ENCODE measurements at places on chromosomes 12 and 14.

GRCh38 chr14:49882826-49883694 lies 9.8 kb upstream of the ARF6 start:
- no peak for DNase-seq

DNA sequence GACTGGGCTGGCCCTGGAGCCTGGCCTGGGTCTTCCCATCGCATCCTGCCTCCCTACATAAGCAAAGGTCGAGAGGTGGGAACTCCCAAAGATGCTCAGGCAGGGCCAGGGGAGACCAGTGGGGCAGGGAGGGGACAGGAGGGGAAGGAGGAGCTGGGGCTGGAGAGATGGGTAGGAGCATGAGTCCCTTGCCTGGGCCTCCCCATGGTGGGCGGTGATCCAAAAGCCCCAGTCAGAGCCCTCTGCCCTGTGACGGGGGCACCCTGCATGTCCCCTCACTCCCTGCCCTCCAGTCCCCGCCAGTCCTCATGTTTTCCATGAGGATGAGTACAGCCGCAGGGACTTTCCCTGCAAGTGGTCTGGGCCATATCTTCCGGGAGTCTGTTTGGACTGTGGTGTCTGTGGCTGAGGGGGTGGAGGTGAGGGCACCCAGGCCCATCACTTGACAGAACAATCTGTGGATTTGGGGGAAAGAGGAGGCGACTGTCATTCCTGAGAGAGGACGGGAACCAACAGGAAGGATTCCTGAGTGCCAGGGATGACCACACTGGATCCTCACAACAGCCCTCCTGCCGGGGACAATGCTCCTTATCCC lies 9.3 kb downstream of the BDKRB2 start:
- DNase-seq: no peak

DNA sequence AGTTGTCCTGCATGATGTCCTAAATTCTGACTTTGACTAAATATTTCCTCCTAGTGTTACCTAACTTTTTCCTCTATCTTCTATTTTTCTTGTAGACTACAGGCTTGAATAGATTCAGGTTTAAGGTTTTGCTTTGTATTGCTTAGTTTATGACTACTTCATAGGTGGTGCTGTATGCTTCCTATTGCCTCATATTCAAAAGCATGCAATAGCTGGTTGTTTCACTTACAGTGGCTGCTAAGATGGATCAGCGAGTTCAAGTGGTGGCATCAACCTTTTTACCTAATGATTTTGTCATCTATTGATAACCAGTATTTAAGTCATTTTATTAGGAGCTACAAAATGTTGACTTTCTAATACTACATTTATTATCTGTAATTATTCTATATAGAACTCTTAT lies 36.3 kb upstream of the BICD1 start:
- DNase-seq: no peak

DNA sequence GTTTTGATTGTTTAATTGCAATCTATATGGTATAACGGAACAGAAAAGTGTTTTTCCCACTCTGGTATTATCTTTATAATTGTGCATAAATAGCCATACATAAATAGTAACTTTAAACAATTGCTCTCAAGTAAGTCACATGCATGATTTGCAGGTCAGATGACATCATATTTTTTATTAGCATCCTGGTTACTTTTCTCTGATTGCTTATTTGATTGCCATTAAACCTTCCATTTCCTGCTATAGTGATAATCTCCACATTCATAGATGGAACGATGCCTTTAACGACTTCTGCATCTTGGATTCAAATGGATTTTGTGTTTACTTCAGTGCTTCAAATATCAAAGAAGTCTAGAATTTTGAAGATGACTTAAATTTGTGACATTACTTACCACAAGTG lies 3.5 kb upstream of the KLRK1 start:
- DNase-seq: no peak

GRCh38 chr12:112616469-112617152 lies 174.9 kb upstream of the RPH3A start:
- no peak for DNase-seq

- DNase-seq: no peak
Measured at GRCh38 chr12:97716356-97716755, 253.8 kb downstream of the RMST start.

DNA sequence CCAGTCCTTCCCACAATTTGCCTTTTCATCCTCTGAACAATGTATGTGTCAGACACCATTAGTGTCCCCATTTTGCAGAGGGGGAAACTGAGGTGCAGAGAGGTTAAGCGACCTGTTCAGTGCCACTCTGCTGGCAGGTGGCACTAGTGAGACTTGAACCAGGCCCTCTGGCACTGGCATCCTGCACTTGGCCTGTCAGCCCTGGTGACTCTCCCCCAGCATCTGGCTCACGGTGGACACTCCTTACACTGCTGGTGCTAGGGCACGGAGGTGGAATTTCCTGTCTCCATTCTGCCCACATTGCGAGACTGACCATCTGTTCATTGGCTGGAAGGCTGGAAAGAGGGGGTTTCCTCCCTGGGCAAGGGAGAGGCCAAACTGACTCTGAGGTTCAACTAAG lies 48.7 kb downstream of the CCNK start:
- DNase-seq: no peak

DNA sequence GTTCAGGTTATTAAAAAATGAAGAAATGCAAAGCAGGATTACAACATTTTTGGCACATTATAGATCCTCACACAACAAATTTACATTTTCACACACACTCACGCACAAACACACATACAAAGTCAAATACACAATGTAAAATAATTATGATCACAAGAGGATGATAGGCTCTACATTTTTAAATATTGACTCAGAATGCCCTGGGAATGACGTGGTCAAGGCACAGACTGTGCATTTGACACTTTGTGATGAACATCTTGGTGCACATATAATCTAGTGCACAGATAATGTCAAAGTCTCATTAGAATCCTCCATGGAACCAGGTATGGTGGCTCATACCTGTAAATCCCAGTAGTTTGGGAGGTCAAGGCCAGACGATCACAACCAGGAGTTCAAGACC lies 49.4 kb downstream of the DPF3 start:
- no peak for DNase-seq

DNA sequence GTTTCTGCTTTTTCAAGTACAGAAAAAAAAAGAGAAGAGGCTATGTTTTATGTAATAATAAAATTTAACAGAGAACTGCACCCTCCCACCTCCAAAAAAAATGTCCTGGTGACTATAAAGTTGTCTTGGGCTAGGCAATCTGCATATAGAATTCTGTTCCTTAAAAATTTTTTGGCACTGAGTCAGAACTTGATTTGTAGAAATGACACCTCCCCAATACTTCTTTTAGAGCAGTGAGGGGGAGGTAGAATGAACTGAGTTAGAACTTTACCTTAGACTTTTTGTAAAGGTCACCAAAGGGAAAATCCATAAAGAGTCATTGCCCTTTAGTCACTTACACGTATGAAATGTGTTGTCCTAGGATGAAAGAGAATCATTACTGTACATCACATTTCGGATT lies 80.0 kb downstream of the BTG1 start:
- DNase-seq: no peak

GRCh38 chr12:45637706-45638105 lies 91.8 kb upstream of the ARID2 start:
- no peak for DNase-seq

GRCh38 chr14:24634158-24634557 lies at the start of gene GZMB:
TSS of gene GZMB (minus strand) at chr14:24634190. CDS start at chr14:24634160, 30 bp downstream.
- DNase-seq: peak; percentile 82

- no peak for DNase-seq
Measured at GRCh38 chr12:126608607-126609175, 1543.5 kb downstream of the AACS start.

DNA sequence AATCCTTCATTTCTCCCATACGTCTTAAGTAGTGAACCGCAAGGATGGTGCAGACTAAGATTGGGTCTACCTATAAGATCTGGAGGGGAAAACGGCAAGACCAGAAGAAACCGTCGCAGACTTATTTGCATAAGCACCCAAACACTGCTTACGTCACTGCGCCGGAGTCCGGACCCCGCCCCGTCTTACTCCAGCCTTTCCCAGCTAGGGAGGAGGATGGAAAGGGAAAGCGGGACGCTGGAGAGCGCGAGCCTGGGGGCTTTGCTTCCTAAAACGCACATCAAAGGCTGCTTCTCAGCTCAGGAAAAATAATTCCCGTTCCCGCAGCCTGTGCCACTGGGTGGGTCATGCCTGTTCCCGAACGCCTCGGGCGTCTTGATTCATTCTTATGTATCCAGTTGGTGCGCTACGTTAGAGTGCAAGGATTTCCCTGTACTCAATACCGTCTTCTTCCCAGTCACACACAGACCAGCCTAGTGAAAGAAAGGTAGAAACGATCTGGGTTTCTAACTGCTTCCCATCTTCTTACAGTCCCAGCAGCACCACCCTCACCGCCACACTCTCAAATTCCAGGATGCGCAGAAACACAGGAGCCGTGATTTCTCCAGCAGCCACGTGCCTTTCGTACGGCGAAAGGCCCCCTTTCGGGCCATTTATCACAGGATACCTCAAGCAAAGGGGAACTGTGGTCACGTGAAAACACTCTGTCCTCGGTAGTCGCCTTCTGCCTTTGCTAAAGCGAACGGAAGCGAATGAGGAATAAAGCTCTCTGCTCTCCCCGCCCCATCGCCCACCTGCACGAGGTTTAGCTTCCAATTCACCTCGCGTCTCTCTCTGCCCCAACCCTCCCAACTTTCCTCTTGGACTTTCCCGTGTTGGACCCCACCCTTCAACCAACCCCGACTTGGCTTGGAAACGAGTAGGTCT lies 1.1 kb downstream of the SLC6A15 start:
- DNase-seq: peak; percentile 7

- no peak for DNase-seq
Measured at GRCh38 chr12:45654002-45654665, 75.4 kb upstream of the ARID2 start.

- no peak for DNase-seq
Measured at GRCh38 chr12:69091442-69092017, 147.8 kb upstream of the CPSF6 start.

DNA sequence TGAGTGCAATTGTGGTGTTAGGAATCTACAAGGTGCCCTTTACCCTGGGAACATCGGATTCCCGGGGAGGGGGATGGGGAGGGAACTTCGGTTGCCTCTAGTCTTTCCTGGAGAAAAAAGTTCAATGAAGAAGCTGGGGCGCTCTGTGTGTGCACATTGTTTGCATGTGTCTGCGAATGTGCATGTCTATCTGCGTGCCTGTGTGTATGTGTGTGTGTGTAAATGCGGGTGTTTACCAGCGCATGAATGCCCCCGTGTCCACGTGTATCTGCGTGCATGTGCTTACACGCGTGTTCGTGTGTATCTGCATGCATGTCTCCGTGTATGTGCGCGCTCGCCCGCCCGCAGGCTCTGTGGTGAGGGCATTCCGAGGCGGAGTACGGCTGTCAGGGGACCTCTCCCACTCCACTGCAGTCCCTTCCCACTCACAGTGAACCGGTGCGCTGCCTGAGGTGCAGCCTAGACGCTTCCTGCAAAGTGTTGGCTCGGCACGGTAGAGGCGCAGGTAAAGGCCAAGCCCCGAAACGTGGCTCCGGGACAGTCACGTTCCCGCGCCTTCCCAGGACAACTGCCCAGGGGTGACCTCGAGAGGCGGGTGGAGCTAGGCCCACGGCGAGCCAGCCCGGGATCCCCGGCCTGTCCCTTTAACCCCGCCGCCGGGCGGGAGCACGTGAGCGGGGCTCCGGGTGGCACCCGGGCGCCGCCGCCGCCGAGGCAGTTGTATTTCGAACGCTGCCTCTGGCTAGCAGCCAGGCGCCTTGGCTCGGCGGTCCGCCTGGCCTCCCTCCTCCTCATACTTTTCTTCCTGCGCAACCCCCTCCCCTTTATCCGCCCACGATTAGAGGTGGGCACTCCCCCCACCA lies 539 bp upstream of the HMGA2 start:
- no peak for DNase-seq

DNA sequence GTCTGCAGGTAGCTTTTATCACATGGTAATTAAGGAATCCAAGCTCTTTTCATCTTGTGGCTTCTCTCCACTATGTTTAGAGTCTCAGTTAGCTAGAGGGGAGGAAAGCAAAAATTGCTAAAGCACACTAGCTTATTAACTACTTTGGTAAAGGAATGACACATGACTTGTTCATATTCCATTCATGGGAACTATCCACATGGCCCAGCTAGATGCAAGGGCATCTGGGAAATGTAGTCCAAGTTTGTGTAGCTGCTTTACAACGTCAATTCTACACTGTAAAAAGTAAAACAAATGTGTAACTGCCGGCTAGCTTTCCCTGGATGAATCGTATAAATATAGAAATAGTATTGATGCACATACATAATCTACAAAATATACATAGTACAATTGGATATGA lies 244.5 kb upstream of the LRFN5 start:
- no peak for DNase-seq

DNA sequence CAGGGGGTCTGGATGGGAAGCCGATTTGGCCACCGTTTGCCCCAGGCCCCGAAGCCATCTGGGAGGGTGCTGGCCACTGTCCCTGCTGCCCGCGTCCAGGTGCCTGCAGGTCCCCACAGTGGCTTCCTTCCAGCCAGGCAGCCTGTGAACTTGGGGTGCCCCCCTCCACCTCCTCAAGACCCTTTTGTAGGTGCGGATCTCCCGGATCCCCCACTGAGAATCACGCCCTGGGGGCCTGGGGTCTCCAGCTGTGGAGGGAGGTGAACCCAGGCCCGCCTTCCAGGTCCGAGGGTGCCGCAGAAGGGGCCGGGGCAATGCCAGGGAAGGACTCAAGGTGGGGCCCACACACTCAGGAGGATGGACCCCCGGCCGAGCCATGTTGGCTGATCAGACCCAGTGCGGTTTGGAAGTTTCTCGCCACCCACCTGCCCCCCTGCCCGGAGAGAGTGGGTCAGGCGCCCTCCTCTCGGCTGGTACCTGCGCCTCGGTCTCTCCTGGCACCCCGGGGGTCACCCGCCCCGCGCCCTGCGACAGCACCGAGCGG lies 1.7 kb downstream of the MMP17 start:
- DNase-seq: no peak

DNA sequence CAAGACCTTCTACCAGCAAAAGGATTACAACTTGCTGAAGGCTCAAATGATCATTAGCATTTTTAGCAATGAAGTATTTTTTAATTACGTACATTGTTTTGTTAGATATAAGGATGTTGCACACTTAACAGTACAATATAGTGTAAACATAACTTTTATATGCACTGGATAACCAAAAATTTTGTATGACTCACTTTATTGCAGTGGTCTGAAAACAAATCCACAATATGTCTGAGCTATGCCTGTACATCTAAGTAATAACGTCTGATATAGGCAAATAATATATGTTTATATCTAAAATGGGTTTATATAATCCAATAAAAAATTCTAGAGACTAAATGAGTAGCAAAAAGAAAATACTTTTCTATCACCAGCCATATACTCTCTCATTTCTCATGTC lies 10.6 kb downstream of the ANKS1B start:
- no peak for DNase-seq

- DNase-seq: no peak
Measured at GRCh38 chr12:121511916-121512315, 68.9 kb downstream of the KDM2B start.

DNA sequence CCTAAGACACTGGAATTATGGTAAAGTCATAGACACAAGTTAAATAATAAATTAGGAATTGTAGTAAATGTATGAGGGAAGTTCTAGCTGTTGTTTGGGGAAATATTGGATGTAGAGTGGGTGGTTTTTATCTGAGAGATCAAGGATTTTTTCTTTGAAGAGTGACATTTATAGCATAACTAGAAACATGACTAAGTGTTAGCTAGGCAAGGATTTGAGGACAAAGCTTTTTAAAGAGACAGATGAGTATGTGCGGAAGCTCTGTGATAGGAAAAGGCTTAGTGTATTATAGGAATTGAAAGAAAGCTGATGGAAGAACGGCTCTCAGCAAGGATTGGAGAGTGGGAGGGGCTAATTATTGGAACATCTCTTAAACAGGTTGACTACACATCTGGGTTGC lies 24.5 kb downstream of the PDZRN4 start:
- DNase-seq: no peak

Measured in activated CD4-positive, alpha-beta T cell treated with anti-CD3 and anti-CD28 coated beads, Interleukin-2, amount 50 U/mL, for 16 hours (primary cell).